Stimulated activated CD4-positive, alpha-beta T cell treated with anti-CD3 and anti-CD28 coated beads, Interleukin-4, amount 100 ng/mL, for 24 hours (primary cell): ENCODE measurements at places on chromosomes 16 and 17.

- DNase-seq = no peak
Observed at GRCh38 chr16:35185366-35186044, 1726.1 kb downstream of the TP53TG3F start.

GRCh38 chr17:17567631-17568030 lies 23.9 kb downstream of the PEMT start:
- no peak for DNase-seq

DNA sequence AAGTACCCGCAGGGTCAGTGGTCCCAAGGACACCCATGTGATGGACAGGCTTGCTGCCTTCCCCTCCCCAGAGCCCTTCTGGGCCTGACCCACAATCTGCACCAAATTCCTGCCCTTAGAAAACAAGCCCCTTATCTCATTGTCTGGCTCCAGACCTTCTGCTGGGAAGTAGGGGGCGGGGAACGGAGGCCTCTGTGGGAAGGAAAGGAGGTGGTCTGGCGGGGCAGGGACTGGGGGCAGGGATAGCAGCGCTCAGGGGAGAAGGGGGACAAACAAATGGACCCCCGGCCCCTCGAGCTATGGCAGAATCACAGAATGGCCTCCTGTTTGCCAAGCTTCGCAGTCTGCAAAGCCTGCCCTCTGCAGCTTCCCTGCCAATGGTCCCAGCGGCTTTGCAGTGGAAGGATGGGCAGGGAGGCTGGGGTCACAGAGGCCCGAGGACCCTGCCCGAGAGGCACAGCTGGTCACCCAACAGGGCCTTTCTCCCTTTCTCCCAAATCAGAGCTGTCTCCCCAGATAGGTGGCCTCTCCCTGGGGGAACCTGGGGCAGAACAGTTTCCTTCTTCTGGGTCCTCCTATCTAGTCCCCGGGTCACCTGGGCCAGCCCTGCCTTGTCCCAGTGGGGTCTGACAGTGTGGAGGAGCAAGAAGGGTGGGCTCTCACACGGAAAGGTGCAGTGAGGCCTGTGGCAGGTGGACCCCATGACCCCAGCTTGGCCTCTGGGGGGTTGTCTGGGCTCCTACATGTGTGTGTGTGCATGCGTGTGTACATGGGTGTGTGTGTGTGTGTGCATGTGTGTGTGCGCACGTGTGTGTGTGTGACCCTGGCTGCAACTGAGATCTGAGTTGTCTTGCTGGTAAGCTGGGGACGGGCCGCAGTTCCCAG lies 25.5 kb downstream of the TMEM235 start:
- no peak for DNase-seq

- DNase-seq = peak; percentile 63
Observed at GRCh38 chr17:59825533-59826322, 67.0 kb downstream of the TUBD1 start.

GRCh38 chr17:57481910-57482391 lies 225.6 kb downstream of the MSI2 start:
- DNase-seq = no peak

GRCh38 chr16:9003322-9003721 lies 39.6 kb upstream of the USP7 start:
- DNase-seq = no peak

DNA sequence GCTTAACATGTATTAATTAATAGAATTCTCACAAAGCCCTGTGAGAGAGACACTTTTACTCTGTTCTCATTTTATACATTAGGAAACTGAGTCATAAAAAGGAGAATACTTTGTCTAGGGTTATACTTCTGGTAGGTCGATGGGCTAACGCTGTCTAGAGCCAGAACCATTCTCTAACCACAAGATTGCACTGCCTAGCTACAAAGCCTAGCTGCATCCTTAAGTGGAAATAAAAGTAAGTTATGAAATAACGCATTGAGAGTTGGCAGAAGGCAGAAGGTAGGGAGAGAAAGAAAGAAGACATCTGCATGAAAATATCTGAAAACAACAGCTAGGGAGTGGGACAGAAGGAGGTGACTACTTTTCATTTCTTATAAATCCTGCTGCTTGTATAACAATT lies 33.2 kb downstream of the IRX6 start:
- no peak for DNase-seq

- no peak for DNase-seq
Observed at GRCh38 chr16:85100265-85100664, 12.0 kb downstream of the CIBAR2 start.

- DNase-seq = no peak
Observed at GRCh38 chr17:62690168-62690897, 62.9 kb downstream of the MRC2 start.

DNA sequence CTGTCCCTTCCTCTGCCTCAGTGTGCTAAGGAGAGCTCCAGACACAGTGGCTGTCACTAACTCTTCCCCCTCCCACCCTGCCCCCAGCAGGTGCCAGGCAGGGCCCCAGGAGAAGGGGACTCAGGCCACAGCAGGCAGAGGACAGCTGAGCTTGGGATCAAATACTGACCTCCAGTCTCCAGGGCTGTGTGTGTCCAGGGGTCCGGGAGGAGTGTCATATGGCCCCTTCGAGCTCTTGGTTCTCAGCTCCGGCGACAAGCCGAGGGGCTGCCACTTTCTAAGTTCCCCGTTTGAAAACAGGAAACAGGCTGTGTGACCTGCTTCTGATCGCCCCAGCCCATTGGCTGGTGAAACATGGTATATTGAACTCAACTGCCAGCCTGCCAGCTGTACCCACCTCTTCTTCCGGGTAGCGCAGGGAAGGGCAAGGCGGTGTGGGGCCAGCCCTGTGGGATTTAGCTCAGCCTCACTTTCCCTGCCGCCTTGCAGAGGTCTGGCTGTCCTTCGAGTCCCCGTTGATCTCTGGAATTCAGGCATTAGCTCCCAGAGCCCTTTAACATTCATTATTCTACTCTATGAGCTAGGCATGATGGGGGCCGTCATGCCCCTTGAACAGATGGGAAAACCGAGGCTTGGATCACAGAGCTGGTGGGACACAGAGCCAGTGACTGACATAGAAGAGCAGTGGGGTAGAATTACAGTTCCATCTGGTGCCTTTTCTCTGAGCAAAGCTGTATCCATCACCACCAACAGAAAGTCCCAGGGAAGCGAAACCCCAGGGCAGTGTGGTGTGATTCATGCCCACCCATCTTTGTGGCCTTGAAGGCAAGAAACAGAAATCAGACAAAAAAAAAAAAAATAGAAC lies at the start of gene SNX20:
TSS of gene SNX20 (minus strand) at position 292 of the 865 bp plus-strand sequence. CDS start 3,786 bp downstream, outside the sequence.
- DNase-seq = peak; percentile 64

- DNase-seq = no peak
Observed at GRCh38 chr17:76467366-76467765, at the start of gene AANAT. AANAT (plus strand) TSS chr17:76467603; CDS start chr17:76468747, 1,144 bp downstream.

GRCh38 chr17:14458724-14459123 lies 157.8 kb downstream of the HS3ST3B1 start:
- no peak for DNase-seq

DNA sequence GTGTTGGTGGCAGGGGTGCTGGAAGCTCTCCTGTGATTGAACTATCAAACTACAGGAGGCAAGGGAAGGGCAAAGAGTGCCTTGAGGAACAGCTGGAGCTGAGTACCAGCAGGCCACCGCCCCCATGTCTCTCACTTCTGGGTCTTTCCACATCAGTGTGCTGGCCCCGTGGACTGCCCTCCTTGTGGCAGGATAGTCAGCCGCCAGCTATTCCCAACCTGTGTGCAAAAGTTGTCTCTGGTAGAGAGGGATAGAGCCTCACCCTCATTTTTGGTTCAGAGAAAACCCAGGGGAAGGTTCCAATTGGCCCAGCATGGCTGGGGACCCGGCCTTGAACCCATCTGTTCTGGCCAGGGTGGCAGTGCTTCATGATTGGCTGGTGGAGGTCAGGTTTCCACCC lies 211.8 kb downstream of the IRF8 start:
- no peak for DNase-seq

GRCh38 chr16:85751698-85752501 lies 1.0 kb upstream of the C16orf74 start:
- no peak for DNase-seq

DNA sequence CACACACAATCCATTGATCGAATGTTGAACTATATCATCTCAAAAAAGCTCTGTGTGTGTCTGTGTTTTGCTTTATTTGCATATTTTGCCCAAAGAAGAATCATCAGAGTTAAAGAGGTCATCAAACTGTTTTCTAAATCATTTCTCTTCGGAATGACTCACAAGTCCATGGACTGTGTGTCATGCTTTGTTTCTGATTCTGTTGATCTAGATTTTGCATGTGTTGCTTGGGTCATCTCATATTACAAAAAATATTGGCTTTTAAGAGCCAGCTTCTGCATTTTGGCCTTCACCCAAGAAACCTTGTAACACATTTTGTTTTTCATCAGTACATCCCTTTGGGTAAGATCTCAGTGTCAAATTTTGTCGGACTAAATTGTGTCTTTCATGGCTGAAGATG lies 471.2 kb upstream of the HSBP1 start:
- DNase-seq = no peak

DNA sequence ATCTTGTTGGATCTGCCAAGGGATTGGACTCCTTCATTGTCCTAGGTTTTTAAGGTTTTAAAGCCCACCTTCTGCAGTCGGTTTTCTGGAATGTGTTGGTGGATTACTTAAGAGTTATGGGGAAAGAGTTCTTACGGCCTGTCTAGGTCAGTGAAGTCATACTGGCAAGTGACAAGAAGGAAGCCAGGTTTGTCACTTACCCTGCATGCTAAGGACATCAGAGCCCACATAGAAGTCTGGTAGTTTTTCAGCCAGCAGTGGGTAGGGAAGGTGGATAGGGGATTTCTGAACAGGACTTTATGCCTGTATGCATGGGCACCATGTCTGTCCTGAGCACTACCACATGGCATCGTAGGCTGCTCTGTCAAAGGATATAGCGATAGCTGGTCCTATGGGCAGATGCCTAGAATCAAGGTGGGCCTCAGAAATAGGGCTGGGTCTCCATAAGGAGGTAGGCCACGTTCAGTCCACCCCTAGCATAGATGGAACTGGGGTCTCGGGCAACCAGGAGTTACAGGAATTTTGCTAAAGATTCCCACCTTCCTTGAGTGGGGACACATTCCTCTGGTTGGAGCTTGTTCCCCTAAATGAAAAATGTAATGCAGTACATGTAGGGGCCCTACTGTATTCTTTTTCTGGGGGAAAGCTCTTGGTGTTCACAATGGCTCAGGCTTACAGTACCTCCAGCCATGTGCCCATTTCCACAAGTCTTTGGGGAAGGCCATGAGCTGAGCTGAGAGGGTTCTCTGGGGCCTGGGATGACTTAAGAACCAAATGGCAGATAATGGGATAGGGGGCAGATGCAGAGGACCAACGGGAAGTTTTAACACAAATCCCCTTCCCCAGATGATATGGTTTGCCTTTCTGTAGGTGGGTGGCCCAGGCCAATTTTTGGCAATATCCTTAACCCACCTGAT lies 27.5 kb downstream of the TRPV2 start:
- no peak for DNase-seq

GRCh38 chr17:77109764-77110359 lies 30.9 kb upstream of the SEC14L1 start:
- DNase-seq = no peak

DNA sequence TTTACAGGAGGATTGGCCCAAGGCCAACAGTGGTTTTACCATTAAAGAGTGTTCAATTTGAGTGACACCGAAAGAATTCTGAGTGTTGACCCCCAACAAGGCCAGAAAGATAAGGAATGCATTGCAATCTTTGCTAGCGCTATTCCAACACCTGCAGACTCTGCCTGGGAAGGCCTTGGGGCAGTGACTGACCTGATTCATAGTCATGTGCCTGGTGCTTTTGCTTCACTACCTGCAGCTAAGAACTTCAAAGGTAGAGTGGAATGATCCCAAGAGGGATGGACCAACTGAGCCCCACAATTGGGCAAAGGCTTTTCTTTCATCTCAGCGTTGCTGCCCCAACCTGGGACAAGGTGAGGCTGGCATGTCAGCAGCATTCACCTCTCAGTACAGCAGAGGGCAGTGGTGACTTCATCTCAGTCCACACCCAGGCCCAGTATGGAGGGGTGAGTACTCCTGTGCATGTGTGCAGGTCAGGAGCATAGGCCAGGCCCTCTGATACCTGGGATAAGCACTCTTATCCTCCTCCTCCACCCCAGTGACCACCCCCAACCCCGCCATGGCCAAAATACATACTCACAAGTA lies 149.6 kb upstream of the GNAO1 start:
- peak; percentile 23 for DNase-seq

- DNase-seq = no peak
Observed at GRCh38 chr17:19705201-19705600, 11.2 kb downstream of the SLC47A2 start.

GRCh38 chr17:9845306-9845705 lies 19.6 kb downstream of the GLP2R start:
- DNase-seq = no peak

DNA sequence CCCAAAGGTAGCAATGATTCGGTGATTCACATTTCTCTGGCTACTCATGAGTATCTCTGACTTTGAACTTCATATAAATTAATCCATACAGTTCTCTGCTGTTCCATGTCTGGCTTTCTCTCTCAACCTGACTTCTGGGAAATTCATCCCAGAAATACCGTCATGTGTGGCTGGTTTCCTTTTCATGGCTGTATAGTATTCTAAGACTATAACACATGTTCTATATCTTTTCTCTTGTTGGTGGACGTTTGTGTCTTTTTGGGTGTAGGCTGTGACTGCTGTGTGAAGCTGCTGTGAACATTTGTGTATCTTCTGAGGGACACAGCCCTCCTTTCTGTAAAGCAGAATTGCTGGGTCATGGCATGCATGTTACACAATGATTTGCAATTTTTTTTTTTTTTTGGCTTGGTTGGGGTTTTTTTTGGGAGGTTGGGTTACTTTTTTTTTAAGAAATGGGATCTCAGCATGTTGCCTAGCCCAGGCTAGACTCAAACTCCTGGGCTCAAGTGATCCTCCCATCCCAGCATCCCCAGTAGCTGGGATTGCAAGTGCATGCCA lies 6.3 kb downstream of the TTYH2 start:
- DNase-seq = no peak

DNA sequence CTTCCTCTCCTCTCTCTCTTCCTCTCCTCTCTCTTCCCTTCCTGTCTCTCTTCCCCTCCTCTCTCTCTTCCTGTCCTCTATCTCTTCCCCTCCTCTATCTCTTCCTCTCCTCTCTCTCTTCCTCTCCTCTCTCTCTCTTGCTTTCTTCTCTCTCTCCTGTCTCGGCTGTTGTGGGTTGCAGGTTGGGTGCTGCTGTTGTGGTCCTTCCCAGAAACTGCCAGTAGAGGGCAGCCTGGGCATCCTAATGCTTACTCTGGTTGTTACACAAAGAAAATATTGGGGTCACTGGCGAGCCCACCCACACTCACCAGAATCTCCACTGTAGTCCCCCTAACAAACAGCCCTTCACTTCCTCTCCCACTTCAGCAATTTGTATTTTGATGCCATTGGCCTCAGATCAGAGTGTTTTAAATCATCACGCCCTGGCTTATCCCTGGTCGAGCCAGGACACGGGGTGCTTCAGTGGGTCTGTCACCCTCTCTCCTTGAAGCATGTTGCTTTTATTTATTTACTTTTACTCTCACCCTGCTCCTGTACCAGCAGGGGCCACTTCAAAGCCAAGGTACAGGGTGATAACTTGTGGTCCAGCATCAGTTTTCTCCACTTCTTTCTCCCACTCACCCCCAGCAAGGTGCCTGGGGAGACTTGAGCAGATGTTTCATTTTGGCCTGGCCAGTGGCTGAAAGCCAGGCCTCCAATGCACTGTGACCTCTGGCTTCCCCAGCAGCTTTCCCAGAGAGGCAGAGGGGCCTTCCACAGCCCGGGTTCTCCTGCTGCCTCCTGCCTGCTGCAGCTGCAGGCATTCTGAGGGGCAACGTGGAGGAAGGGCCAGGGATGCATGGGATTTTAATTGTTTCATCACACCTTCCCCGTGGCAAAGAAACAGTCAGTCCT lies 4.7 kb upstream of the MMP15 start:
- DNase-seq = peak; percentile 64

GRCh38 chr16:77398495-77398894 lies 36.3 kb downstream of the ADAMTS18 start:
- no peak for DNase-seq

GRCh38 chr16:69201787-69202186 lies 14.8 kb downstream of the SNTB2 start:
- no peak for DNase-seq
